ENCODE measurements at places on chromosomes 16 and 17. TPM values are rescaled to one million over a fixed set of nuclear protein-coding genes. Genes with fewer than 3 reads are reported as not detected.

The BICDL2 gene
- not detected for total RNA-seq

The LGALS9B gene
- total RNA-seq = not detected

The SMTNL2 gene
- under 0.01 TPM for total RNA-seq

The PRSS36 gene
- 0.09 TPM for total RNA-seq

The ZP2 gene
- not detected for total RNA-seq

The CANT1 gene
- total RNA-seq = 42.6 TPM

The KRT28 gene
- total RNA-seq = not detected

The MEIOC gene
- under 0.01 TPM for total RNA-seq

The LDHD gene
- 1.4 TPM for total RNA-seq

The CCDC57 gene
- total RNA-seq = 16.7 TPM

The SLC46A1 gene
- total RNA-seq = 3.7 TPM

The CES5A gene
- not detected for total RNA-seq

The SMIM5 gene
- total RNA-seq = not detected

The ZNF469 gene
- total RNA-seq = 7.4 TPM

The SNX20 gene
- not detected for total RNA-seq

The PABPN1L gene
- not detected for total RNA-seq

The ASIC2 gene
- 0.09 TPM for total RNA-seq

The TBKBP1 gene
- 16.9 TPM for total RNA-seq

The ESRP2 gene
- total RNA-seq = under 0.01 TPM

The ZG16 gene
- total RNA-seq = not detected

The PMM2 gene
- total RNA-seq = 26.5 TPM

The SLC6A2 gene
- not detected for total RNA-seq

The CHD9NB gene
- 1.8 TPM for total RNA-seq

The FBXO39 gene
- total RNA-seq = 0.56 TPM

The TOM1L1 gene
- total RNA-seq = 19.7 TPM

The DNAJC7 gene
- total RNA-seq = 92.2 TPM

The SLC16A11 gene
- 0.38 TPM for total RNA-seq

The RAB26 gene
- 1.3 TPM for total RNA-seq

The GPT2 gene
- total RNA-seq = 16.5 TPM

The ERAL1 gene
- total RNA-seq = 21.7 TPM

The MPV17L gene
- 0.09 TPM for total RNA-seq

The SLC38A10 gene
- total RNA-seq = 64.0 TPM

The TNK1 gene
- 0.28 TPM for total RNA-seq

The NACA2 gene
- total RNA-seq = not detected

The CACNA1H gene
- total RNA-seq = not detected

The ADAM11 gene
- total RNA-seq = 0.19 TPM

The PRRT2 gene
- 0.27 TPM for total RNA-seq

The BCO1 gene
- total RNA-seq = 0.09 TPM

The KCNH6 gene
- not detected for total RNA-seq

The GPS1 gene
- total RNA-seq = 107 TPM

The TMEM220 gene
- 1.8 TPM for total RNA-seq

The CREBBP gene
- total RNA-seq = 21.9 TPM

The MT3 gene
- not detected for total RNA-seq

The AGRP gene
- not detected for total RNA-seq

The TAT gene
- total RNA-seq = not detected

The CCDC154 gene
- total RNA-seq = 0.09 TPM

The CD300LG gene
- total RNA-seq = 0.09 TPM

The CCR7 gene
- total RNA-seq = 0.09 TPM

The SLC22A31 gene
- total RNA-seq = not detected

The MPO gene
- not detected for total RNA-seq

The PRSS22 gene
- not detected for total RNA-seq

The KRTAP2-3 gene
- not detected for total RNA-seq

The KCNG4 gene
- total RNA-seq = not detected

The HAS3 gene
- 1.1 TPM for total RNA-seq

Data from endothelial cell of coronary artery (primary cell).